ENCODE measurements at places on chromosomes 16 and 17.

DNA sequence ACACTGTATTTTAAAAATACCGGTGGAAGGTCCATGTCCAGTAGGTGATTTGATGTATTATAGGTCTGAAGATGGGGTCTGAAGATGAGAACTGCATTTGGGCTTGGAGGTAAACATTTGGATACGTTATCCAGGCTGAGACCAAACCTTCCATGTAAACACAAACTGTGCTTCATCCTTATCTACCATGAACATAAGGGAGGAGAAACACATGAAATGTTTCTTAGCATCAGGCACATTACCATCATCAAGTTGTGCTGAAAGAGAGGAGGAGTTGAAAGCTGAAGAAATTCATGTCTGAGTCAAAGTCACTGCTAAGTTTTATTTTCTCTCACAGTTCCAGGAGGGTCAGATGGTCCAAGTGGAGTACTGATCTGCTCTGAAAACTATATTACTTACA is 11.4 kb downstream of the SF3B3 start:
- no peak for DNase-seq

- peak; percentile 45 for DNase-seq
These were observed at the start of gene CHRNB1 for GRCh38 chr17:7444682-7445618. TSS of gene CHRNB1 (plus strand) at chr17:7445061. CDS start at chr17:7445128, 67 bp downstream.

- no peak for DNase-seq
These were observed 67.2 kb downstream of the CCDC182 start for GRCh38 chr17:57677858-57678257.

GRCh38 chr17:83125515-83126274 is 46.3 kb downstream of the METRNL start:
- peak; percentile 72 for DNase-seq

- no peak for DNase-seq
These were observed 37.7 kb downstream of the ULK2 start for GRCh38 chr17:19830061-19830460.

- DNase-seq, result no peak
These were observed 21.1 kb upstream of the MLKL start for GRCh38 chr16:74721716-74722115.

DNA sequence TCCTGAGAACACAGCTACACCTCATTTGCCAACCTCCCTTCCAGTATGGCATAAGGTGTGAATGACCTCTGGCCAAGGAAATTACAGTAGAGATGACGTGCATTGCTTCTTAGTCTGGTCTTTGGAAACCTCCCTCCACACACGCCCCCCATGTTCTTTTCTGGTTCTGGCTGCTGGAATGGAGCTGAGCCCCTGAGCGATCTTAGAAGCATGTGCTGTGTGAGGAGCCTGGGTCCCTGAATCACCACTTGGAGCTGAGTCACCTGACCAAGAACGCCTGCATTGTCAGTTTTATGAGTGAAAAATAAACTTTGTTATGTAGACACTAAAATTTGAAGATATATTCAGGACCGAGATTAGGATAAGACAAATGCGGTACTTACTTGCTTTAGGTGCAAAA is 51.4 kb downstream of the HS3ST3A1 start:
- DNase-seq, result no peak
